Suprapubic skin (tissue), 4 donors: ENCODE measurements at places on chromosomes 4 and X. TPM values are rescaled to one million over a fixed set of nuclear protein-coding genes. Genes with fewer than 3 reads are reported as not detected.
A peak's percentile ranks its signal among the peaks of the same experiment; 100 is the strongest.

TGIF2LX gene
- total RNA-seq: not detected

SMARCA1 gene
- 7.6 TPM for total RNA-seq

WDR17 gene
- total RNA-seq: 0.40 TPM

HELT gene
- total RNA-seq: 0.53 TPM

EDA2R gene
- 1.6 TPM for total RNA-seq

PDCL2 gene
- not detected for total RNA-seq

SRPX2 gene
- 6.8 TPM for total RNA-seq

- no peak for DNase-seq
These were observed 46.5 kb downstream of the HADH start for GRCh38 chr4:108036213-108036612.

GRCh38 chr4:138870737-138871554, 144.6 kb upstream of the NOCT start:
- no peak for DNase-seq

DNA sequence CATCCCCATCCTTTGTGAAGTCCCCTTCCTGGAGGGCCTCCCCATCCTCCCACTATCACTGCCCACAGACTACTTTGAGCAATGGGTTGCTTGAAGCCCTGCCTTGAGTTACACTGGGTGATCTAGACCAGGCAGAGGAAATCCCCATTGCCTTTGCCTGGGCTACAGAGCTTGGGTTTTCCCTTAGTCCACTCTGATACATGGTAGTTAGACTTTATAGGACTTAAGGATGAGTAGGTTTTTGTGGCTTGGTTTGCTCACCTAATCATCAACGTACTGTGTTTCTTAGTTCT, 56.6 kb downstream of the TMEM131L start:
- no peak for DNase-seq

DNA sequence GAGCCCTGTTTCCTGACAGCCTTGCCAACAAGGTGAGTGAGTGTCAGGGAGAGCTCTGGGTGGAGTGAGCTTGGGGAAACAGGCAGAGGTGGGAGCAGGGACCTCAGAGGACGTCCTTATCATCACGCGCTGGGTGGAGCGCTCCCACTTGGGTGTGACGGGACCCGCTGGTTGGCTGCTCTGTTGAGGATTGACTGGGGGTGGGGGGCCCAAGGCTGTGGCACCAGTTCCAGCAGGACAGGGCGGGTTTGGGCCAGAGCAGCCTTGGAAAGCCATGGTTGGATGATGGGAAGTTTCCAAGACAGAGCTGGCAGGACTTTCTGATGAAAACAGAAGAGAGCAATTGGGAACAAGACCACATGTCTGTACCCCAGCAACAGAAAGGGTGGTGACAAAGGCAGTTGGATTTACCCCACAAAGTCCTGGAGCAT, 3.0 kb upstream of the PCGF3 start:
- peak; percentile 75 for DNase-seq

DNA sequence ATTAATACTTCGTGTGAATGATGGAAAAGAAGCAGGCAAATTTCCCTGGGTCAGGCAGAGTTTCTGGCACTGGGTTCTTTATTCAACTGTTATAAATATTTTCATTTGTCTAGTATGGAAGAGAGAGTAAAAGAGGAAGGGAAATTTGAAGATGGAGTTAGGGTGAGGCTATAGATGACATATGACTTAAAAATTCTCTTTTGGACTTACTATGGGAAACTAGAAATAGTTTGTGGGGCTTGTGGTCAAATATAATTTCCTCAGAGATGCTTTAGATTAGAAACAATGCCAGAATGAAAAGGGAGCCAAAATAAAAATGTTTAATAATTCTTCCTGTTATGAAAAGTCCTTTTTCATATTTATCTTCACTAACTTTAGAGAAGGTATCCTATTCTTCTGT, 103.2 kb downstream of the GC start:
- no peak for DNase-seq

DNA sequence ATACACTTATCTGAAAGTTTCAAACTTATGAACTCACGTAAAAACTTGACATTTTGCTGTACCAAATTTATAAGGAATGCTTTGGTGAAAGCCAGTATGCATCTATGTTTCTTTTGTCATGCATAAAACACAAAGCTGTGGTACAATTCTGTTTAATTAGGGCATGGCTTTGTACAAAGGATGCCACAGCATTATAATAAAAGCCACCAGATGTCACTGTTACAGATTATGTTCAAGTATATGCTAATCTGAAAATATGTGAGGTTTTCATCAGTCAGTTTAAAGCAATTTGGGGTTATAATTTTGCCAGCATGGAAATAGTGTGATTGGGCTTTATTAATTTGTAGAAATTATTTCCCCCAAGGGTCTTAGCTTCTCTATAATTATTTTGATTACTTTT, 69.0 kb downstream of the ATOH1 start:
- DNase-seq: no peak

GRCh38 chr4:10958226-10958856, 273.8 kb upstream of the CLNK start:
- DNase-seq: no peak

DNA sequence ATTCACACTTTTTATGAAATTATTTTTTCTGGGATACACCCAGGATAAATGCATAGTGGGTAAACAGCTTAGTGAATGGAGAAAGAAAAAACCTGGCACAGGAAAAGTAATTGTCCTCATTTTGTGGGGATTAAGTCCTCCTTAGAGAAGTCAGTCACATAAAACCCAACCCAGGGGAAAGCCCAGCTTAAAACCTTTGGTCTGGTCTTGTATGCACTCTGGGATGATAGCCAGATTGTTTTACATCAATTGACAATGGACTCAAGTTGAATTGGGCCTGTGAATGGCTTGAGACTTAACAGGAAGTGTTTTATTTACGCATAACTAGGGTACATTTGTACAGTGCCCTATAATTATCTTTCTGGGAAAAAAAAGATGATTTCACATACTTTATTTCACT, 561.3 kb upstream of the GRIA3 start:
- DNase-seq: no peak

GRCh38 chr4:188015025-188015940, 19.7 kb downstream of the ZFP42 start:
- no peak for DNase-seq

DNA sequence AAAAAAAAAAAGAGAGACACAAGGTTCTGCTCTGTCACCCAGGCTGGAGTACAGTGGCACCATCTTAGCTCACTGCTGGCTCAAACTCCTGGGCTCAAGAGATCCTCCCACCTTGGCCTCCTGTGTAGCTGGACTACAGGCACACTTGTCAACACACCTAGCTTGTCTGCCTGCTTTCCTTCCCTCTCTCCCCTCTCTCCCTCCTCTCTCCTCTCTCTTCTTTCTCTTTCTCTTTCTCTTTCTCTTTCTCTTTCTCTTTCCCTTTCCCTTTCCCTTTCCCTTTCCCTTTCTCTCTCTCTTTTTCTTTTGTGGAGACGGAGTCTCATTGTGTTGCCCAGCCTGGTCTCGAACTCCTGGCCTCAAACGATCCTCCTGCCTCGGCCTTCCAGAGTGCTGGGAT, 132.1 kb downstream of the DIPK2B start:
- no peak for DNase-seq

GRCh38 chr4:52959541-52959940, 97.4 kb downstream of the RASL11B start:
- DNase-seq: no peak

DNA sequence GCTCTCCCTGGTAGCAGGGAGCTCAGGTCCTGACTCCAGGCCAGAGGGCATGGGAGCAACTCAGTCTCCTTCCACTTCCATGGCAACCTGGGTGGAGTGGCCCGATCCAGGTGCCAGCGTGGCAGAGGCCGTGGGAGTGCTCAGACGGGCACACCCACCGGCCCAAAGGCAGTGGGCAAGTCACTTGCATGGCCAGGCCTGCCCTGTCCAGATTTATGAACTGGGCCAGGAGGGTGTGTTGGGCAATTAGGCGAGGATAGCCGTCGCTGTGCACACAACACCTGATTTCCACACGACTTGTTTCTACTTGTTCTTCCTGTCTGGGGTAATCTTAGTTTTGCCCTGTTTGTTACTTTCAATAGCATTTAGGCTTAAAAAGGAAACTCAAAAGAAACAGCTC, 55.5 kb upstream of the NYX start:
- DNase-seq: no peak

GRCh38 chr4:95693594-95693993, 144.8 kb upstream of the UNC5C start:
- DNase-seq: no peak

DNA sequence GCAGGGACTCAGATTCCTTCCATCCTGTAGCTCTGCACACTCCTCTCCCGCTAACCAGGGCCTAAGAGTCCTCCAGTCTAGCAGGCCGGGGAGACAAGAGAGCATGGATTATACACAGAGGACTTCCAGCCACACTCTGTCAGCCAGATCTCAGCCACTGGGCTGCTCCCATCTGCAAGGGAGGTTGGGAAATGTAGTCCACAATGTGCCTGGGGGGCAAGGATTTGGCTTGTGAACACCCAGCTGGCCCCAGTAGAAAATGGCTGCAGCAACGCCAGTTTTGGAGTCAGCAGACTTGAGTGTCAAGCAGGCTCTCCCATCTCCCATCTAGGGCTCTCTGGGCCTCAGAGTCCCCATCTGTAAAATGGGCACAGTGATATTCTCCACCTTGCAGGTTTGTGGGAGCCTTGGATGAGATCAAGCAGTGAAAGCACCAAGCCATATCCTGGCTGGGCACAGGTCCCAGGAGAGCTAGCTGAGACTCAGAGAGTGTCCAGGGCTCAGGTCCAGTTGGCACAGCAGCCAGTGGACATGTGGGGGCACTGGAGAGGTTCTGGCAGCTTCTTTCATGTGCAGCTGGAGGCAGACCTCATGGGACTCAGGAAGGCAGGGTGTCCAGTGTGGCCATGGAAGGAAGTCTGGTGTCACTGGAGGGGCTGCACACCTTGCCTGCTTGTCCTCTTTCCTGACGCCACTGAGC, 14.6 kb downstream of the PSAPL1 start:
- DNase-seq: no peak

DNA sequence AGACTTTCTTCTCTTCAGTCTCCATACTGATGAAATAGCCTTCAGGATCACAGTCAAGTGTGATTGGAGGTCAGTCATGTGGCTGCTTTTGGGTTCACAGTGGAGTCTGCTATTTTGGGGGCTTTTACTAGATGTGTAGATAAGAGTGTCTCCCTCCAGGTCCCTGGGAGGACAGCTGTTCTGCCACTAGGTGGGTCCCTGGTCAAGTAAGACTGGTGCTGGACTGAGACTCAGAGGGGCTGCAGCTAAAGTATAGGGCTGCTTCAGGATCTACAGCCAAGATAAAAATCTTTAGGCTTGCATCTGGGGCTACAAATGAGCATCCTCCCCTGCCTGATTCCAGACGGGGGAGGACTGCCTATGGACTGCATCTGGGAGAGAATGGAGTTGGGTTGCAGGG, 200.7 kb upstream of the ANKRD50 start:
- no peak for DNase-seq

- DNase-seq: no peak
These were observed 81.9 kb upstream of the QRFPR start for GRCh38 chr4:121462660-121463261.

GRCh38 chr4:5784960-5785611, 74.1 kb downstream of the EVC start:
- DNase-seq: no peak

GRCh38 chr4:81052119-81053068, 21.9 kb downstream of the BMP3 start:
- DNase-seq: no peak

DNA sequence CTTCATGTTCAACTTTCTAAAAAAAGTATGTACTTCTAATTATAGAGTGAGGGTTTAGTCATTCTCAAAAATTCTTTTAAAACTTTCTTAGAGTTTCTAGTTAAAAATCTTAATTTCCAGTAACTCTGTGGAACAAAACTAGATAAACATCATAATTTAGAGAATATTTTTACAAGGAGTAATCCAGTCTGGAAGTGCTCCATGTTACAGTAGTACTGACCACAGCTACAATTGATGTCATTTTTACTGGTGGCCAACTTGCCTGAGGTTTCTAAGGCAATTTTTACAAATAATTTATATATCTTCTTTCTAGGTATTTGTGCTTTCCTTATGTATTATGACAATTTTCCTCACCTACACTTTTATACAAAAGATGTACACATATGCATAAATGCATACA, 490.4 kb downstream of the CENPC start:
- no peak for DNase-seq

GRCh38 chr4:171644430-171645057, 168.7 kb upstream of the GALNTL6 start:
- DNase-seq: no peak

DNA sequence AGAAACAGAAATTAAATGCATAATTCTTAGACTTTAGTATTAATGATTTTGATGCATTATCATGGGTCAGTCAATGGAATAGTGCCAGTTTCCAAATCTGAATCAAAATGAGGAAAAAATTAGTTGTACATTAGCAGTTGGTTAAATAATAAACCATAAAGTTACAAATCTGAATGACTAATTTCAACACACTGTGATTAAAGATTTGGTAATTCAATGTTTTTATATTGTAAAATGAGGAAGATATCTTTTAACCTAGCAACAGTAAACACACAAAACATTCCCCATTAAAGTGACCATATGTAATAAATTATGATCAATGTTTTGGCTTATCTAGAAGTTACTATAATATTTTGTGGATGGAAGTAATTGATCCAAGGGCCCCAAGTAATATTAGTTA, 1.6 kb downstream of the FBXO8 start:
- DNase-seq: no peak

DNA sequence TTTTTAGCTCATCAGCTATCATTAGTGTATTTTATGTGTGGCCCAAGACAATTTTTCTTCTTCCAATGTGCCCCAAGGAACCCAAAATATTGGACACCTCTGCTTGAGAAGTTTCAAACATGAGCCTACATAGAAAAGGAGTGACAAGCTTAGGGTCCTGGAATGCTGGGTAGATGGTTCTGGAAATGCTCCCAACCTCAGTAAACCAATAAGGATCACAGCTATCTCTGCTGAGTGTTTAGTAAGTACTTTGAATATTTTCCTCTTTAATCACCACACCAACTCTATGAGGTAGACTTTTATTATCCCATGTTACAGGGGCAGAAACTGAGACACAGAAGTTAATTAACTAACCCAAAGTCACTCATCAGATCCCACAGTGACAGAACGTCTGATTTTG, 164.9 kb upstream of the KLF3 start:
- DNase-seq: no peak

DNA sequence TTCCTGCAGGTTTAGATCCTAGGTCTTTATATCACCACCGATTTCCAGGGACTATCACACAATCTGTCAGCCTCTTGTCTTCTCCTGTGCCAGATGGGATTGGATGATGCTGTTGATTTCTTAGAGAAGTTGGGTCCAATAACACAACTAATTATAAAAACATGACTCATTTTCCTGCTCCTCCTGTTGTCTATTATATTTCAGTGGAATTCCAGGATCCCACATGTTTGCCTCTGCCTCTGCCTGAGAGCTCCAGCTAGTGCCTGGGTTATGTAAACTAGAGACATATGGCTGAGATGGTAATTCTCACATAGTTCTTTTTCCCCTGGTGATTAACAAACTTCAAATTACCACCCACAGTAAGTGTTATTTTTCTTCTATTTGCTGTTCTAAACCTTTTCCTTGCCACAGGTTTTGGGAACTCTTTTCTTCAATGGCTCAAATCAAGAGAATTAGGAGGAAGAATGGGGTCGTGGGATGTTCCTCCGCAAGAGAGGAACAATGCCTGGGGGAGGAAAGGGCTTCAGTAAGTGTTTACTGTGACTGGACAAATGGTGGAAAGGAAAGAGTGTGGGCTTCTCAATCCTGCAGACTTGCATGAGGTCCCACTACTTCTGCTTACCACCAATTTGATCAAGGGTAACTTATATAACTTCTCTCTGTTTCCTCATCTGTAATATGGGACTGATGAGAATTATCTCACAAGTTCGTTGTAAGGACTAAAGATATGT, 3.4 kb upstream of the HOPX start:
- no peak for DNase-seq
